ENCODE measurements at places on chromosomes 2 and 18.

DNA sequence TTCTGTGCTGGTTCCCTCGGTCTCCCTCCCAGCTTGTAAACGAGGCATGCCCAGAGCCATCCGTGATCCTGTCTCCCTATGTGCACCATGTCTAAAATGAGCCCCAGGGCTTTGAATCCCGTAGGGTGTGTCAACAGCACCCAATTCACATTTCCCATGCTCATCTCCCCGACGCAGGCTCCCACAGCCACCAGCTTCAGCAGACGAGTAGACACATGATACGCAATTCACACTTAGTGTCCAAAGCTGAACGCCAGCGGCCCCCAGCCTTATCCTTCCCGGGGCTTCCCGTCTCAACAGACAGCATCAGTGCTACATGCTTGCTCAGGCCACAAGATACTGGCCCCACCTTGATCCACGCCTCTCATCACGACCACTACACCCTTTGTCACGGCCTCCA lies 88.1 kb downstream of the EIPR1 start:
- DNase-seq = no peak

GRCh38 chr18:12305930-12306629 lies 2.0 kb upstream of the TUBB6 start:
- DNase-seq = no peak

DNA sequence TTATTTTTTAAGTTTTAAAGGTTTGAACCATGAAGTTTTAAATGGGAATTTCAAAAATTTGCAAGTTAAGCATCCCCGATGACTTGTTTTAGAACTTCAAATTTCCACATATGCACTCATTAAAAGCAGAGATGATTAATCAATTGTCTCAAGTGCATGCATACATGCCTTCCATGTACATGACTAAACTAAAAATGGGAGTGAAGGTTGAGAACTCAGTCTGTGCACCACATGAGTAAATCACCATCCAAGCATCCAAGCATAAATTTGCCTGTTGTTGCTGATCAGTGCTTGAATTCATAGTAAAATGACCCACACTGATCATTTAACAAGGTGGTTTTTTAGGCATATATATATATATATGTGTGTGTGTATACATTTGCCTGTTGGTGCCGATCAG lies 249.8 kb downstream of the ARHGAP15 start:
- no peak for DNase-seq

GRCh38 chr18:70622622-70623419 lies 334.0 kb downstream of the SOCS6 start:
- DNase-seq = no peak

- DNase-seq = no peak
These were observed 362.5 kb downstream of the ERBB4 start for GRCh38 chr2:212176151-212176550.

GRCh38 chr2:12803607-12804006 lies 86.9 kb downstream of the TRIB2 start:
- DNase-seq = no peak

- no peak for DNase-seq
These were observed 83.6 kb downstream of the FARSB start for GRCh38 chr2:222572264-222572721.

DNA sequence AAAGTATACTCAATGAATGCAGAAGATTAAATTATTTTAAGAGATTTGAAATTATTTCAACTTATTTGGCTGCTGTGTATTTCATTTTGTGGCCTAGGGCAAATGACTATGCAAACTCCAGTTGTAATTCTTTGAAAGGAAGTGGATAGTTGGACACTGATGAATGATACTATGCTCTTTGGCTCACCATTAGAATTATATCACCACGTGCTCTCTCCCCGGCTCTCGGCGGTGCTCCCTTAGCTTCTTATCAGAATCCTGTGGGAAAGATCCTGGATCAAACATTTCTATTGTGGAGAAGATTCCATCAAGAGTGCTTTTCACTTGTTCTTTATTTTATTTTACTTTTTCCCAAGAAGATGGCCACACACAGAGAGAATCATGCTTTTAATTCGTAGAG lies 55.2 kb downstream of the ADCYAP1 start:
- no peak for DNase-seq

DNA sequence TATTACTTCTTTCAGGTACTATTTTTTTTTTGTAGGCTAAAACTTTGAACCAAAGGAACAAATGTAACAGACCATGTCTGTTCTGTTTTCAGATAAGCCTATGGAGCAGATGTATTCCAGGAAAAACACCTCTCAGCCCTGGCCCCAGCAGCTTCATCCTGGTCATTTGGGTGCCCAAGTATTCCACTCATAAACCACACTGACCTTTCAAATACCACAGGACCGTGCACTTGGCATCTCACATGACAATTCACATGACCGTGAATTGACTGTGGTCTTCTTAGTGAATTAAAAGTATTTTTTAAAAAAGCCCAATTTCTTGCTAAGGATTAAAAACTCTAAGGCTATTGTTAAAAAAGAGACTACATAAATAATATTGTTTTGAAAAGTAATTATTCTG lies 50.2 kb downstream of the SMIM21 start:
- DNase-seq = no peak

DNA sequence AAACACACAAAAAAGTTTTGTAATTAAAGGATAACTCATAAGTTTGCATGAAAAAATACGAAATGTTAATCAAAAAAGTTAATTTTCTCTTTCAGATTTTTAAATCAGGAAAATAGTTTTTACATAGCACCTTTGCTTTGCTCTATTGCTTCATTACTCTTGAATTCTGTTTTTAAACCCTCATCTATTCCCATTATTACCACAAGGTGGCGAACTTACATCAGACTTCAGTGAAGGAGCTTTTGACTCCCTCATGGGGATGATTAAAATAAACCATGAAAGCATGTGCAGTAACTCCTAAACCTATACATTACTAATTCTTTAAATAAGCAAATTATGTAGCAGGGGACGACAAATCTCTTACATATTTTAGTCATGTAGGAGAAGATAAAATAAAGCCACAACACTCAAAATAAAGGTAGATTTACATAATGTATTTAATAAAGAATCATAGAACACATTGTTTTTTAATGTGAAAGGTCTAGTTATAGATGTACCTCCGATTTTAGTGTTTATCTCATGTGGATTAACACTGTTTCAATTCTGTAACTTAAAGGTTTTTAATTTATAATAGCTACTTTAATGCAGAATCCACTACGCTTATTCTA lies 105.2 kb downstream of the NETO1 start:
- no peak for DNase-seq

DNA sequence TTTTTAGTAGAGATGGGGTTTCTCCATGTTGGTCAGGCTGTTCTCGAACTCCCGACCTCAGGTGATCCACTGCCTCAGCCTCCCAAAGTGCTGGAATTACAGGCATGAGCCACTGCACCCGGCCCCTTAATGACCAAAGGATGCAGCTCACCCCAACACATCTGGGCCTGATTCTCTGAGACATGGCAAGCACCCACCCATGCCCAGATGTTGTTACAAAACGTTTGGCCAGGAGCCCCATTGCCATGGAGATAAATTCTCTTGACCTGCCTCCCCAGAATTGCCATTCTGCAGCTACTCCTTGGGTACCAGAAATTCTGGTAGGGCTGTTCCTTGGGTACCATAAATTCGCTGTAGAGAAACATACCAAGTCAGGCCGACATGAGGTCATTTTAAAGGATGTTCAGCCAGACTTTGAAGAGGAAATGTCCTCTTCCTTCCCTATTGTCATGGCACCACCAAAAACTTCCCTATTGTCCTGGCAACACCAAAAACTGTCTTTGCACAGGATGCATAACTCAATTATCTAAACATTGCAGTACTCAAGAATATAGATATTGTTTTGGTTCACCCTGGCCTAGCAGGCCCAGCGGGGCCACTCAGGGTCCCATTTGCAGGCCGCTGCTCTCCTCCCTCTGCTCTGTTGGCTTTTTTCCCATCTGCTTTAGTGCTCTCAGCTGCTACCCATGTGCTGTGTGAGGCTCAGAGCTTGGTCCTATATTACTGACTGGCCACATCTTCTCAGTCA lies 160.9 kb upstream of the TTC39C start:
- DNase-seq = no peak

- DNase-seq = no peak
These were observed 10.7 kb upstream of the CCDC88A start for GRCh38 chr2:55430211-55430975.

GRCh38 chr18:48784656-48785055 lies 166.1 kb downstream of the SMAD7 start:
- no peak for DNase-seq

GRCh38 chr2:191411472-191411871 lies 166.3 kb downstream of the MYO1B start:
- no peak for DNase-seq

GRCh38 chr18:60053747-60054304 lies 154.0 kb downstream of the PMAIP1 start:
- no peak for DNase-seq

- no peak for DNase-seq
These were observed 233.5 kb upstream of the ZEB2 start for GRCh38 chr2:144753416-144753815.

GRCh38 chr2:226330206-226330605 lies 469.4 kb downstream of the IRS1 start:
- no peak for DNase-seq

DNA sequence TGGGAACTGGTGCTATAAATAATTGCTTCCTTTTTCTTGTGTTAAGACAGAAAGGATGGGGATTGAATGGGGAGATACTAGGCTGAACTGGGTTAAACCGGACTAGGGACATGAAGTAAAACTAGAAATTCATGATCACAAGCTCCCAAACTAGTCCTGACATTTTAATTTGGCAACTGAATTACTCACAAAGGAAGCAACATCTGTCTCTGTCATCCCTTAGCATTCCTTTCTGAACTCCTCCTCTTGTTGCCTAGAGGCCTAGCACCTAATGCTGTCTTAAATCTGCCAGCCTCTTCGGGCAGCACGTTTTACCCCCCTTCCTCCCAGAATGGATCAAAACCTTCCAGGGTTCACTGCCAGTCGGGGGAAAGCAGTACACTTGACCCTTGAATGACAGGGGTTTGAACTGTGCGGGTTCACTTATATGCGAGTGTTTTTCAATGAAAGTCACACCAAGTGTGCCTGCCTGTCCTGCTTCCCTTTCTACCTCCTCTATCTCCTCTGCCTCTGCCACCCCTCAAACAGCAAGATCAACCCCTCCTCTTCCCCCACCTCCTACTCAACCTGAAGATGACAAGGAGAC lies 8.2 kb downstream of the KCTD1 start:
- no peak for DNase-seq

DNA sequence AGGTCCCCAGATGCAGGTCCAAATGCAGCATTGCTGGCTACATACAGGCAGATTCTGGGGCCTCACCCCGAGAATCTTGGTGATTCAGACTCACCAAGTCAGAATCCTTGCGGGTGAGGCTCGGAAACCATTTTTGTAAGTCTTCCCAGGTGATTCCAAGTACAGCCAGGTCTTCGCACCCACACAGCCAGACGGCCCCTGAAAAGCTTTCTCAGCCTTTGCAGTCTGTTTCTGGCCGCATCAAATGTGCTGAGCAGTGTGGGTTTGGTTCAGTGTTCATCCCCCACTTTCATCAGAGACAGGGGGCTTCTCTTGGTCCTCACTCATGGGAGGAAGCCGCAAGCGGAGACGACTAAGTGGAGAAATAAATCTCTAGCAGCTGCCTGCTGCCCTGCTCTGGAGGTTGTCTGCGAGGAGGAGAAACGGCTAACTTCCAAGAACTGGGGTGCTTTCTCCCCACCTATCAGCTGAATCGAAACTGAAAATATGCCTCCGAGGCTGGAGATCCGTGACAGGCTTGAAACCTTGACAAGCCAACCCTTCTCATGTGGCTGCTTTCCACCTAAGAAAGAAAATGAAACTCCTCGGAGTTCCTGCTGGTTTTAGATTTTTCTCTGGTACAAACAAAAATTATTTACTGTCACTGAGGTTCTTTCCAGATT lies 8.9 kb upstream of the TMEM185B start:
- peak; percentile 28 for DNase-seq

DNA sequence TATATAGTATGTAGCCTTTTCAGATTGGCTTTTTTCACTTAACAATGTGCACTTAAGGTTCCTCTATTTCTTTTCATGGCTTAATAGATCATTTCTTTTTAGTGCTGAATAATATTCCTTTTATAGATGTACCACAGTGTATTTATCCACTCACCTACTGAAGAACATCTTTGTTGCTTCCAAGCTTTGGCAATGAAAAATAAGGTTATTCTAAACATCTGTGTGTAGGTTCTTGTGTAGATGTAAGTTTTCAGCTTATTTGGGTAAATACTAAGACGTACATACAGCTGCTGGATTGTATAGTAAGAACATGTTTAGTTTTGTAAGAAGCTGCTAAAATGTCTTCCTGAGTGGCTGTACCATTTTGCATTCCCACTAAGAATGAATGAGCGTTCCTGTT lies 68.3 kb upstream of the RASGRP3 start:
- no peak for DNase-seq

DNA sequence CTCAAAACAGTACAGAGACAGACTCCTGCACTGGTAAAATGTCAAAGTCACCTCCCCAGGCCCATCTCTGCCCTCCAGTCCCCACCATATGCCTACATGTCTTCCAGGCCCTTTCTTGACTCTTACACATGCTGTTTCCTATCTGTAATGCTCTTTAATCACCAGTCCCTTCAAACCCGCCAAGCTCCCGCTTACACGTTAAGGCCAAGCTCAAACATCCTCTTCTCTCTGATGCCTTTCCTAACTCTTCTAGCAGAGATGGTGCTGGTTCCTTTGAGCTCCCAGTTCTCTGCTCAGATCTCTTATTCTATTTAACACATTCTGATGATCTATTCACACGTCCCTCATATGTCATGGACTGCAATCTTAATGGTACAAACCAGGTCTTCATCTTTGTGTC lies 5.0 kb downstream of the EVA1A start:
- DNase-seq = no peak

DNA sequence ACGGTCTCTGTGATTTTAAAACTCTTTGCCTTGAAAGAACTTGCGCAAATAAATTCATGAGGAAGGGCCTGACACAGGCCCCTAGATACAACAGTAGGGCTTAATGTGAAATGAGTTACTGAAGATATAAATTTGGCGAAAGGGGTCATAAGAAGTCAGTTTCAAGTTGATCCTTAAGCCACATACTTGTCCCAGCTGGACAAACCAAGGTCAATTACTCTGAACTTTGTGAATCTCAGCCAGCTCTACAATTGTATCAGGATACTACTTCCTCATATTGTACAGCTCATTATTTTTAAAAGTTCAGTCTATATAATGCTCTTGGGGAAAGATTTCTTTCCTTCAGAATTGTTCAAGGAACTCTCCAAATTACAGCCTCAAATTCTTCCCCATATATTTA lies 432.8 kb downstream of the METTL4 start:
- DNase-seq = no peak

DNA sequence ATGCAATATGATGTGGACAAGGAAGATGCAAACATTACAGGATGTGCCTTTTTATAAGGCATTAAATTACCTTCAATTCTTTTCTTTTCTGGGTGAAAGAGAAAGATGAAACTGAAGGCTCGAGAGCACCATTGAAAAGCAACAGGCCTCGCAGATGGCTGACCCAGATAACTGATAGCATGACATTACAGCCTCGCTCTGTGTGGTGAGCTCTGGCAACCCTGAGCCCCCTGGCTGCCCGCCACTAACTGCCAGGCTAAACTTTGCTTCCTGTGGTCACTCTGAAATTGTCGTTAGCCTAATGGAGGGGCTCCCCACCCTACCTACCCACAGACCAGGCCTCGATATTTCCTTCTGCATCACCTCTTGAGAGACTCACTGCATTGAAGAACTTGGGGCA lies 516.8 kb upstream of the FANCL start:
- DNase-seq = no peak

All from stimulated activated CD4-positive, alpha-beta T cell treated with anti-CD3 and anti-CD28 coated beads, Interleukin-15, amount 100 ng/mL, for 1 hour (primary cell).